ACHN (cell line): ENCODE measurements at places on chromosomes 3 and 15.

GRCh38 chr3:130935761-130936492 lies 42.0 kb downstream of the ATP2C1 start:
- DNase-seq, result peak; percentile 39

GRCh38 chr3:69326855-69327300 lies 59.0 kb downstream of the FRMD4B start:
- DNase-seq, result no peak

DNA sequence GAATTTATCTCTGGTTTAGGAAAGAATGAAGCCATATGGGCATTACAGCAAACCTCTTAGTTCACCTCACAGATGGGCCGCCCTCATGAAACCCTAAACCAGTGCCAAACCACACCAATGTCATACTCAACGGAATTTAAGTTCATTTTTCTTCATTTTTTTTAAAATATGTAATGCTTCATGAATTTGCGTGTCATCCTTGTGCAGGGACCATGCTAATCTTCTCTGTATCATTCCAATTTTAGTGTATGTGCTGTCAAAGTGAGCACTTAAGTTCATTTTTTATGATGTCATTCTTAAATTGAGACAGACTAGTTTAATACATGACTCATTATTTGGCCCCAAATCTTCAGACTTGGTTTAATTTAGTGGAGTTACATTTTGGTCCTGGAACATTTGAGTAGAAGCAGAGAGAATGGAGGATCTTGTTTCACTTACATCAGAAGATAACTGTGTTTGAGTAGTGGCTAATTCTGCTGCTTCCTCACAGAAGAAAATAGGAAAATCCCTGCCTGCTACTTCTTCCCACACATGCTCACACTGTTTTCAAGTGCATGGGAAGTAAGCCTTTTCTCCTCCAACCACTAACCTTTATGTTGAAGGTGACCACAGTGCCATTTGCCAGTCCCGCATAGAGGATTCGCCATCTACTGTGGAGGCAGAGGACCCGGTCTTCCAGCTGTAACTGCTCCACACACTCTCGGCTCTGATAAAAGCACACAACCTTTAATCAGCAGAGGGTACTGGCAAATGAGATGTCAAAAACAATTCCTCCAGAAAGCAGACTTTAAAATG lies 63.3 kb downstream of the ZNF106 start:
- no peak for DNase-seq

- DNase-seq, result no peak
Measured at GRCh38 chr15:99345832-99346462, 94.7 kb downstream of the LRRC28 start.

- DNase-seq, result no peak
Measured at GRCh38 chr15:66936109-66936860, 129.1 kb upstream of the SMAD3 start.

DNA sequence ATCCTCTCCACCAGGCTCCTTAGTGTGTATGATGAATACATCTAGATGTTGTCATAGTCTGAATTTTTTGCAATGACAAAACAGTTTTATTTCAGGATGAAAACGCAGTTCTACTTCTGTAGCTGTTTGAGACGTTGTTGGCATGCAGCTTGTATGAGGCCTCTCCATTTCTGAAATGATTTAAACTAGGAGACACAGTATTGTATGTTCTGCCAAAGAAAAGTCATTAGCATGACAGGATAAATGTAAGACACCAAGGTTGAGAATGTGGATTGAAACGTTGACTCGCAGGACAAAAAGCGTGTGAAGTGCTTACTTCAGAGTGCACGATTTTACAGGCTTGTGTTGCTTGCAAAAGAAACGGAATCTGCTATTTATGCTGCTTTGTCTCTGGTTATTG lies 35.3 kb downstream of the ABHD17C start:
- no peak for DNase-seq

DNA sequence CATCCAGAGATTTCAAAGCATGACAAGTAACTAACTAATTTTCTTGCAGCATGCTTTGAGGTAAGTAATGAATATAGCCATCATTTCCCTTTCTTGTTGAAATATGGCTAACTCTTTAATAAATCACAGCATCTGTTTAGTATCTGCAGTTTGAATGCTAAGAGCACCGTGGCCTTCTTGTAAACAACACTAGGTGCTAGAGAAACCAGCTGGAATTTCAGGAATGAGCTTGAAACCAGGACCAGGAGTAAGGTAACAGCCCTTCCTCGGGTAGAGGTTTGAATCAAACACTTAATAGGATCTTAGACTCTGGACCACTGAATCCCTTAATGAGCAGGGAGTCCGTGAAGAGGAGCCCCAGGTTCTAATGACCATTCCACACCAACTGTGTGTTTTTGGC lies 13.6 kb downstream of the CALML4 start:
- DNase-seq, result no peak

DNA sequence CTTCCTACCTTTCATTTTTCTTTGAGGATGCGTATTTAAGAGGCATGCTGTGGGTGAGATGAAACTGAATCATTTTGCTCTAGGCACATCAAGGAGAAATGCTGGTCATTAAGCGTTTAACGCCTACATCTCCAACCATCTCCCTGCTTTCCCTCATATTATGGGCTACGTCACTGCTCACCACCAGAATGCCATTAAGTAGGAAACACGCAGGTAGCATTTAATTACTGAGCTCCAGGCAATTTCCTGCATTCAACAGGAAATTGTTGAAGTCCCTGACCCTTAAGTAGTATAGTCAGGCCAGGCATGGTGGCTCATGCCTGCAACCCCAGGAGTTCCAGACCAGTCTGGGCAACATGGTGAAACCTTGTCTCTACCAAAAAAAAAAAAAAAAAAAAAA lies 66.1 kb downstream of the CHSY1 start:
- DNase-seq, result no peak

DNA sequence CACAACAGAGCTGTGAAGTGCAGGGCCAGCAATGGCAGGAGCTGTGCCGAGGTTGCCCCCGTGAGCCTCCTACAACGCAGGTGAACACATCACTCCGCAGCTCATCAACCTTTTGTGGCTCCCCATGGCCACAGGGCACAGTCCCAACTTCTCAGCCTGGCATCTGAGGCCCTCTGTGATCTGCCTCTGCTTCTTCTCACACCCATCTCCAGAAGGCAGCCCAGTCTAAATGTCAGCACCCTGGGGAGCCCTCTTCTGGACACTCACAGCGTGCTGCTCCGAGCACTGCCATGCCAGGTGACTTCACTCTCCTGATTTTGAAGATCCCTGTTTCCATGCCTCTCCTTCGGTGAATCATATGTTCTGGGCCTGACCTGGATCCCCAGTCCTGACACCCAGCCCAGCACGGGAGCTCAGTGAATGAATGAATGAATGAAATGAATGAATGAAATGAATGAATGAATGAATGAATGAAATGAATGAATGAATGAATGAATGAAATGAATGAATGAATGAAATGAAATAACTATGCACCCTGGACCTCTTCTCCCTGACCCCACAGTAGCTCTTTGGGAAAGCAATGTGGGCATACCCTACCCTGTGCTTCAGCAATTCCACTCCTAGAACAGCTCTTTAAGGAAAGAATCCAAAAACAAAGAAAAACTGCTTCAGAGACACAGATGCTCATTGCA lies 17.9 kb upstream of the SKIC8 start:
- DNase-seq, result no peak

DNA sequence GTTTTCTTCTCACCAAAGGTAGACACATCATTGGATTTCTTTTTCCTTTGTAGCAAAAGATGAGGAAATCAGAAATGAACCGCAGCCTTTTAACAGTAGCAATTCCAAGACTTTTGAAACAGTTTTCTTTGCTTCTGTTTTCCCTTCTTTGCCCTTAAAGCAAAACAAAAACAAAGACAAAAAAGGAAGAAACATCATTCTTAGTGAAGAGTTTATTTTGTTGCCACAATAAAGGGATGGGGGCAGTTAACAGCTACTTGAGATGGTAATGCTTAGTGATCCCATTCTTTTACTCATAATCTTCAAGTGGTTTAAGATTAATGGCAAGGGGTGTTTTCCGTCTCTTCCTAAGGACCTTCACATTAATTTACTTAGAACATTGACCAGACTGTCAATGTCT lies 218.8 kb downstream of the MEIS2 start:
- DNase-seq, result no peak

GRCh38 chr15:57098896-57099295 lies 180.5 kb downstream of the TCF12 start:
- no peak for DNase-seq

DNA sequence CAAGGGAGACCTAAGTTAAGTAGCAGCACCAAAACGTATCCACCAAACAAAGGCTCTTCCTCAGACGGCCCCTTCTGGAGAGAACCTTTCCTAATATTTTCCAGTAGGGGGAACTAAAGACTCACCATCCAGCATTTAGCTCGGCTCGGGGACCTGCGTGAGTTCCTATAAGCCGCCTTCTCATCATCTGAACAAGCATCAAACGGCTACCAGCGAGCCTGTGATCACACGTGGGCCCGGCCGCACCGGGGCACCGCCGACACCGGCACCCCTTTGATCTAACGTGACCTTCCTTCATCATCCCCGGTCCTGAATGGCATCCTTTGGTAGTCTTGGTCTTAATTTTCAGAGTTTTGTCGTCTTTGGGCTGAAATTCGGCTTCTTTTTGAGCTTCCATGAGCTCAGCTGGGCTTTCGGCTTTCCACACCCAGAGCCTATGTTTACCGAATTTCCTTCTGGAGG lies 1.4 kb upstream of the ROBO2 start:
- peak; percentile 75 for DNase-seq

DNA sequence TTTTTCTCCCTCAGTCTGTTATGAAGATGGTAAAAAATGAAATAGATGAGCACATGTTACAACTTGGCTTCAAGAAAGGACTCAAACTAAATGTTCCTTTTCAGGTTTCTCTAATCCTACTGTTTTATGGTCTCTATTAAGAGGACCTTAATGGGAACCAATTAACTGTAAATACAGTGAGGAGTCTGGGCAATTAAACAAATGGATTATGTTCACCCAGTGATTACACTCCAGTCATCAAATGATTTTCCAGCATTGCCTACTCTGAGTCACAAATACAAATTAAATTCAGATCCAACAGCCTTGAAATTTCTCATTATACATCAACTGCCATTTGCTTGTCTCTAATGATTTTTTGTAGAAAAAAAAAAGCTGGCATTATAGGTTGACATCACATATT lies 129.2 kb downstream of the NEK10 start:
- no peak for DNase-seq

DNA sequence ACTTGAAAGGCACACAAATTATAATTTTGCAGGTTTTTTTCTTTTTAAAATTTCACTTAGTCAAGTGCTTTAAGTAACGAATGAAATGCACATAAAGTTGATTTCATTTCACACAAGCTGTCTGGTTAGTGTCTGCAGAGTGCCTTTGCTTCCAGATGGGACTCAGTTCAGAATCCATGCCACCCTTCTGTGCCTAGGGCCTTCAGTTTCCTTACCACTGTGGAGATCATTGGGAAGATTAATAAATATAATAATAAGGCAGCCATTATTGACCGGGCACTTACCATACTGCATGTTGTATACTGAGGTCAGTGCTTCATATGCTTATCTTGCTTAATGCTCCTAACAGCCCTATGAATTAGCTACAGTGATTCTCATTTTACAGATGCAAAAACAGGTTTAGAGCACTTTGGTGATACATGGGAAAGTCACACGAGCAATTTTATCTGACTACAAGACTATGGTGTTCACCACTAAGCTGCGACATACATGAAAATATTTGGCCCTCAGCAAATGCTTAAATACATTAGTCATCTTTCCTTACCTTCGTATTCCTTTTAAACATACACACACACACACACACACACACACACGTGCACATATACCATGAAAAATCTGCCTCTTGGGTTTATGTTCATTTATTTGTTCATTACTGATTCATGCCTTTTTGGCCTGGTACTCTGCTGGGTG lies 3.1 kb downstream of the NMNAT3 start:
- DNase-seq, result no peak

DNA sequence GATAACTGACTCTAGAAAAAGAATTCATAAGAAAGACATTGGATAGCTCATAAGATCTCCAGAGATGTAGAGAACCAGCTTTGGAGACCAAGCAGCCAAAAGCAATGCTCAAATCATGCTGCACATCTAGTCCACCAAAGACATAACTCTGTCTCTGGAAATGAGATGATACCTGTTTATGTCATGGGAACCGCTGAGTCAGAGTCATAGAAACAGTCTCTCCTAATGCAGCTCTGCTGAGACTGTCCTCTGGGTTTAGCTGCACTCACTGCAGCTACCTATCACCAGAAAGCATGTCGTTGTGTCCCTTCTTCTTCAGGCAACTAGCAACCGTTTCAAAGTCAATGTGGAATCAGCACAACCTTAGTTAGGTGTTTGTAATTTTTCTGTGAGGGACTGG lies 218.5 kb upstream of the ROBO1 start:
- no peak for DNase-seq

- no peak for DNase-seq
Measured at GRCh38 chr15:64580696-64581407, 120.5 kb downstream of the ZNF609 start.

DNA sequence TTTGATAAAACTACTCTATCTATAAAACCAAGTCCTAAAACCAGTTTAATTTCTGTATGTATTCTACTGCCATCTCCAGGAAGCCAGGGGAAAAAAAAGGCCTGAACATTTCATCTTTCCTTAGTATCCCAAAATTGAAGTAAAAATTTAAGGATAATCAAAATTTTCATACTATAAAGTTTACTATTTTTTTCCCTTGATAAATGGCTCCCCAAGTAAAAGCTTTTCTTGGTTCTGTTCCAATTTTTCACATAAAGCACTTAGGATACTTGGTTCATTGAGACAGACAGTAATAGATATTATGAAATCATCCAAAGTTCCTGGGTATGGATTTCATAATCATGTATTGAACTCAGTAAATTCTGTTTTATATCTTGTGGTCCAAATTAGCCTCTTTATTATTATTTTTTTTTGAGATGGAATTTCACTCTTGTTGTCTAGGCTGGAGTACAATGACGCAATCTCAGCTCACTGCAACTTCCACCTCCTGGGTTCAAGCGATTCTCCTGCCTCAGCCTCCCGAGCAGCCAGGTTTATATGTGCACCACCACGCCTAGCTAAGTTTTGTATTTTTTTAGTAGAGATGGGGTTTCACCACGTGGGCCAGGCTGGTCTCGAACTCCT lies 34.5 kb downstream of the ICE2 start:
- DNase-seq, result peak; percentile 40

GRCh38 chr15:47991357-47991756 lies 129.4 kb upstream of the SLC24A5 start:
- DNase-seq, result no peak

DNA sequence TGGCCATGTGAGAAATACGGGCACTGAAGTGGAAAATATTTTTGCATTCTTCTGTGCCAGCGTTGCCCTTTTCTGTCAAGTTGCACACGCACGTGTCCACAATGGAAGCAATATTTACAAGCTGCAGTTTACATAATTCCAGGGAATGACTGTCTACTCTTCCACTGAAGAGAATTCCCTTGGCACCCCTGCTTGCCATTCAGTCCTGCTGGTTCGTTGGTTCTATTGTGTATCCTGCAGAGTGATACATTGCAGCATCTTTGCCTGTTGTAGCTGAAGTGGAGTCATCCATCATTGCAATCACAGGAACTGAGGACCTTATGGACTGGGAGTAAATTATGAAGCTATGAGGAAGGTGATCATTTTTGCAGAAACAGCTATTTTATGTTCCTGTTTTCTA lies 759.4 kb downstream of the ROBO2 start:
- DNase-seq, result no peak
